Stimulated activated CD4-positive, alpha-beta T cell treated with anti-CD3 and anti-CD28 coated beads, Interleukin-1b, Interleukin-23, amount 100 ng/mL, for 1 hour (primary cell): ENCODE measurements at places on chromosomes 2 and 18.

DNA sequence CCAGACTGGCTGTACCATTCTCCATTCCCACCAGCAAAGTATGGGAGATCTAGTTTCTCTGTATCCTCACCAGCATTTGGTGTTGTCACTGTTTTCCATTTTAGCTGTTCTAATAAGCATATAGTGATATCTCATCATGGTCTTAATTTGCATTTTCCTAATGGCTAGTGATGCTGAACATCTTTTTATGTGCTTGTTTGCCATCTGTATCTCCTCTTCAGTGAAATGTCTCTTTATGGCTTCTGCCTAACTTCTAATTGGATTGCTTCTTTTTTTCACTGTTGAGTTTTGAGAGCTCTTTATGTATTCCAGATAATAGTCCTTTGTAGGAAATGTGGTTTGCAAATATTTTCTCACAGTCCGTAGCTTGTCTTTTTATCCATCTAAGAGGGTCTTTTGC lies 18.9 kb upstream of the BIN1 start:
- DNase-seq = no peak

GRCh38 chr2:102101849-102102635 lies 40.5 kb upstream of the IL1R1 start:
- no peak for DNase-seq

DNA sequence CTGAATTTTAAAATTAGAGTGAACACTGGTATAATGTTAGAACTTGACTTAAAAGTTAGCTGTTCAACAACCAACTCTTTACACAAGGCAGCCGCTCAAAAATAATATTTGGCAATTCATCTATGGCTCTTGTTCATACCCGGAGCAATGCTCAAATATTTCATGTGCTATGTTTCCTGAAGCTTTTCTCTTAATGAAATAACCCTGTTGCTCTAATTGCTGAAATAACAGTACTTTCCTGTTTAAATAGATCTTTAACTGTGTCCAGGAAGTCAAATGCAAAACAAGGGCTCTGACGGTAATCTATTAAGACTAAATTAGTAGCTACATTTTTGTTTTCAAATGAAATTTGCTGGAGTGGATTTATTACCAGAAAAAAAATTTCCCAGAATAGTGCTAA lies 33.7 kb downstream of the RFTN2 start:
- no peak for DNase-seq

GRCh38 chr2:33216508-33217182 lies 259.8 kb upstream of the RASGRP3 start:
- no peak for DNase-seq

GRCh38 chr18:58608216-58608615 lies 20.7 kb downstream of the ALPK2 start:
- DNase-seq = no peak

DNA sequence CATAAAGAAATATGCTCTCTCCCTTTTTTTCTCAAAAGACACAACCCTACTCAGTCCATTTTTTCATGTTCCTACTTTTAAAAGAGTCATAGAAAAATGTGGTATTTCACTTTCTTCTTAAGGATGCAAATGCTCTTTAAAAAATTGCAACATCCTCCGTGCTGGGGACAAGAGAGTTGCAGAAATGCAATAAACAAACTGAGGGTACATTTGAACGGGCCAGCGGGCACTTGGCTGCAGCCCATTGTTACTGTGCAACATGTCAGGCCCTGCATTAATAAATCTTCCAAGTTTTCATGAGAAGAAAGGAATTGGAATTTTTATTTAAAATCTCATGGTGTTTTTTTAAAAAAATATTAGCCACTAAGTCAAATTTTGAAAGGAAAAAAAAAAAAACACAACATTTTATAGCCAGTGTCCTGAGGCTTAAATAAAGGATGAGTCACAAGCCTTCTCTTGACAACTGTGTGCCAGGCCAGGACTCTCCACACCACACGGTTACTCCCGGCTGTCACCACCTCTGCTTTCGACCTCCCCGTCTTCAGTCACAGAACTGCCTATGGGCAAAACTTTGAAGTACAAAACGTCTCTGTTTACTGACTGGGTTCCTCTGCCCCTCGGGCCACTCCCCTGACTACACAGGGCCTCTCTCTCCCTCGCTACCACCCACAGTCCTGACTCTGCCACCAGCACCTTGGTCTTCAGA lies 57.5 kb upstream of the MFF start:
- no peak for DNase-seq

GRCh38 chr18:9542924-9543323 lies 67.6 kb downstream of the RALBP1 start:
- no peak for DNase-seq

- no peak for DNase-seq
Observed at GRCh38 chr2:80506563-80506962, 202.0 kb upstream of the LRRTM1 start.

DNA sequence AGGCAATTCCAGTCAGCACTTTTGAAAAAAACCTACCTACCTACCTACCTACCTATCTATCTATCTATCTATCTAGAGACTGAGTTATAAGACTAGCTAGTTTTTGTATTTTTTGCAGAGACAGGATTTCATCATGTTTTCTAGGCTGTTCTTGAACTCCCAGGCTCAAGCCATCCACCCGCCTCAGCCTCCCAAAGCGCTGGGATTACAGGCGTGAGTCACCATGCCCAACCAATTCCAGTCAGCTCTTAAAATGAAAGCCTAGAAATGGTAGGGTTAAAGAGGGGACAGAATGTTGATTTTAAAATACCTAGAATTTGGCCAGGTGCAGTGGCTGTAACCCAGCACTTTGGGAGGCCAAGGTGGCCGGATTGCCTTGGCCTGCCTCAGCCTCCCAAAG lies 19.1 kb downstream of the MSH2 start:
- DNase-seq = no peak
